LNCaP clone FGC (cell line): ENCODE measurements at places on chromosomes 2 and 18.

DNA sequence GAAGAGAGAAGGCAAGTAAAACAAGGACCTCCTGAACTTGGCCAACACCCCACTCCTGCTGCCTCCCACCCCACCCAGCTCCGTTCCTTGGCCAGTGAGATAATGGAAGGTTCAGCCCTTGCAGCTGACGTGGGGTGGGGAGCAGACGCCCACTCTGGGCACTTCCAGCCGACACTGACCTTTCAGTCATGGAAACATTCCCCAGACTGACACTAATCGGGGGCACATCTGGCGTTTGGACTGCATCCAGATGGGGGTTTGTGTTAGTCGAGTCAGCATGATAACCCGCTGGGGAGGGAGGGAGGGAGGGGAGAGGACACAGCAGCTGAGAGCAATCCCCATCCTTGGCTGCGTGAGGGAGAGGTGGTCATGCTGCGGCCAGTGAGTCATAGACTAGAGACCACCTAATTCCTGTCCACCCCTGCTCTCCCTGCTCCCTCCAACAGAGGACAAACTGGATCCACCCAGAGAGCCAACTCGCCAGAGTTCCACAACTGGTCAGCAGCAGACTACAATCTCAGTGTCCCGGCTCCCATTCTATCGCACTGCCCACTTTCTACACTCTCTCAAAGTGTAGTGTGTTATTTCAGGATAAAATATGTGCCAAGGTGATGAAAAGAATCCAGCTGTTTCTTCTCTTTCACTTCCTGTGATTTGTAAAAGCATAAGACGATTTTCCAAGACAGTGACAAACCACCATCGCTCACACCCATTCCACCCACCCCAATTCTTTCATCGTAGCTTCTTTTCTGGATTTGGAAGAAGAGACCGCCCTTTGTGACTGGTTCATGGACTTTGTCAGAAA lies 115.4 kb upstream of the PKDCC start:
- DNase-seq, result no peak

DNA sequence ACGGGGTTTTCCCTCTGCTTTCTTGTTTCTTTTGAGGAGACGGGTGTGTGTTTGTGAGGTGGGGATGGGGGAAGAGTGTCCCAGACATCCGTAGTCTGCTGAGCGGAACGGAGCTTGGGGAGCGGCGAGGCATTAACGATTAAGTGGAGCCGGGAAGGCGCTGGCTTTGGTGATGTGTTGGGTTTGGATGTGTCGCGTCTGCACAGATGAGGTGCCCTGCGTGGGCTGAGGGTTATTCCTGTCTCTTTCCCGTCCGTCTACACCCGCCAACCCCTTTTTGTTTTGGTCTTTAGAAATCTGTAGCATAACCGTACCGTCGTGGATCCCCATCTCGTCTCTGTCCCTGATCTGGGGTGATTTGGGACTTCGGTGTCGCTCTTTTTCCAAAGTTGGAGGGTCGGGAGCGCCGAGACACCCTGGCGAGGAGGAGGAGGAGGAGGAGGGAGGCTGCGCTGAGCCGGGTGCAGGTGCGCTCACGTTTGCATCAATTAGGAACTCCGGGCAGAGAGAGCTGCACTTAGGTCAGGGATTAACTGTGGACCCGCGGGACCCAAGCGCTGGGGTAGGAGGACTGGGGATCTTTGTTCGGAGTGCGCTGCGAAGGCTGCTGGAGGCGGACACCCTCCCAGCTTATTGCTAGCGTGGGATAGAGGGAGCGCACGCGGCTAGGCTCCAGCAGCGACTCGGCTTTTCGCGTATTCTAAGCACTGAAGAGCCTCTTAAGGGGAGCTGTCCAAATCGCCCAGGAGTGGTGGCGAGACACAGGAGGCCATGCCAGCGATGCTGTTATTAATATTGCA lies 720.3 kb downstream of the DPP10 start:
- no peak for DNase-seq

- DNase-seq, result no peak
Measured at GRCh38 chr2:138596403-138596802, 94.8 kb downstream of the SPOPL start.

- no peak for DNase-seq
Measured at GRCh38 chr2:41937464-41937906, 110.3 kb upstream of the PKDCC start.

GRCh38 chr2:31893094-31893493 lies 117.7 kb downstream of the MEMO1 start:
- no peak for DNase-seq

DNA sequence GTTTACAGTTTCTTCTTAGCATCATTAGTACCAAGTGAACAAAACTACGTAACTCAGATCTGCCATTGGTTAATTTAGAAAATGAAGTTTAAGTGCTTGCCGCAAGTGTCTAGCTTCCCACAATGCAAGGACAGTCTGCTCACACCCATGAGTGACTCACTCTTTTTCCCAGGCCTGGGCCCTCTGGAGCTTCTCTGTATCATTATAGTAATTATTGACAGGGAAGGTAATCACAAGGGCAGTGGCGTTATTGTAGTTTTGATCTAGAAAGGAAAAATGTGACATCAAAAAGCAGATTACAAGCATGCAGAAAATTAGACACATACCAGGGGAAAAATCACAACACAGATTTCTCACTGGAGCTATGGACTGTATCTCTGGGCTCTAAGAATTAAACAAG lies 38.5 kb downstream of the NPC1 start:
- DNase-seq, result no peak

DNA sequence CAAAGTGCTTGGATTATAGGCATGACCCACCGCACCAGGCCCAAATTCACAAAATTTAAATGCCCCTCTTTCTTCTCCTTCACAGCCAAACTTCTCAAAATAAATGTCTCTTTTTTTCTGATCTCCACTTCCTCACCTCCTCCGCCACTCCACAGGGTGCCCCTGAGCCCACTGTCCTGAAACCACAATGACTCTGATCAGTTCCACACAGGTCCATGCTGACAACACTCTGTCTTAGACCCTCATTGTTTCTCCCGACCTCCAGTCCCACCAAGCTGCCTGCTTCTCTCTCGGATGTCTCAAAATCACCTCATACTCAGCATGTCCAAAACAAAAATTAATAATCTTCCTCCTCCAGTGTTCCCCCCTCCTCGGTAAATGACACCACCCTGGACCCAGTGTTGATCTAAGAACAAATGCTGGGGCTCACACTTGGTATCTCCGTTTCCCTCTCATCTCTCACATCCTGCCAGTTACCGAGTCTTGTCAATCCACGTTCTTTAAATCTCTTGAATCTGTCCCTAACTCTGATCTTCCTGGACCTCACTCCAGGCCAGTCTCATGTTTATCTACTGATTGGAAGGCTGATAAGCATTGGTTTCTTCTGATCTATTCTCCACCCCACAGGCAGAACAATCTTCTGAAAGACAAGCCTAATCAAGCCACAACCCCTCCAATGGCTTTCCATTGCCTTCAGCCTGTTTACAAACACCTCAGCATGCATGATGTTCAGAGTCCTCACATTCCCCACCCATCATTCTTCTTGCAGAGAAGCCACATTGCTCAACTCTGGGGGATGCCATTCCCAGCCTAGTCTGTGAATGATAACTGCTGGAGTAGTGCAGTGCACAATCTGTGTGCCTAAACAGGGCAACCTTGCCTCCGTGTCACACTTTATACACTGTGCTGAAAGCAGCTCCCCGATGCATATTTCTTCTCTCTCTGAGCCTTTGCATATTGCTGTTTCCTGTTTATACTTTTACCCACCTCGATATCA lies 12.4 kb upstream of the ANKRD44 start:
- no peak for DNase-seq

GRCh38 chr18:51391731-51392130 lies 194.2 kb upstream of the MEX3C start:
- DNase-seq, result no peak

DNA sequence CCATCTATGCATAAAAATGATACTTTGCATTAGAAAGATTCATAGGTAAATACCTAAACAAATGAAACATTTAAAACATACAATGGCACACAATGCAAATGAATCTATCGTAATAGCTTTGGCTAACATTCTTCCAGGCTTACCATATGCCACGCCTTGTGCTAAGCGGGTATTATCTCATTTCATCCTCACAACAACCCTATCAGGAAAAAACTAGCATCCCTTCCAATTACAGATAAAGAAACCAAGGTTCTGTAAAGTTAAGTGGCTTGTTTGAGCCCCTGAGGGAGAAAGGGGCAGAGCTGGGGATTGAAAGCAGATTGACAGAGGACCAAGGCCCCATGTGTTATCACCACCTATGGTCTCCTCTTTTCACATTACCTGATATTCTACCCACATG lies 145.4 kb upstream of the ETAA1 start:
- DNase-seq, result no peak

- DNase-seq, result no peak
Measured at GRCh38 chr2:160920791-160921303, 239.4 kb upstream of the TANK start.

DNA sequence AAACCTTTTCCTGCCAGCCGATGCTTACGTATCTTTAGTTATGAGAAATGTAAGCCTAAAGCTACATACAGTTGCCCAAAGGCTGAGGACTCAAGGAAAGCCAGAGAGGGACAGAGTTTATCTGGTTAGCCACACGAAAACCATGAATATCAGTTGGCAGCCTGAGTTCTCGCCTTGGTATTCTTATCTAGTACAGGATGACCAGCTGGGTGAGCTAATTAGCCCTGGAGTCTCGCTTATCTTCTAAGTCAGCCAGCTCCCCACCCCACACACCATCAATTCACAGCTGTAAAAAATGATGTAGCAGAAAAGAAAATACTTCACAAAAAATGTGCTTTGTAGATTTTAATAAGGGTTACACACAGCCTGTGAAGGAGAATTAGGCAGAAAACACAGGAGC lies 617.5 kb upstream of the SOX11 start:
- no peak for DNase-seq

DNA sequence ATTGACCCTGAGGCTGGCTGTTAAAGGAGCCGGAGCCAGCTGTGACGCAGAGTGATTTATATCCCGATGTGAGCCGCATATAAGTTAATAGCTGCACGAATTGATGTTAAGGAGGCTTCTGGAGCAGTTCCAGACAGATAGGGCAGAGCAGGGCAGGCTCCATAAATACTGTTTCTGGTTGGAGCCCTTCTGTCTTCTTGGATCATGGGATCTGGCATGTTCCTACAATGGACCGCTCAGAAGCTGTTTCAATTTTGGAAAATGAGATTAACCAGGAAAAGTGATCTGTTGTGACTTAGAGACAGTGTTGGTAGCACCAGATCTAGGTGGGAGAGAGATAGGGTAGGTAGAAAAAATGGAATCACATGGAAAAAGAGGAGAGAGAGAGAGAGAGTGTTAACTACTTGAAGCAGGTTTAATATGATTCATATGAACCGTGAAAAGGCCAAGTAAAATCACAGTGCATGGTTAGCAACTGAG lies 4.8 kb upstream of the IGFBP5 start:
- no peak for DNase-seq

- no peak for DNase-seq
Measured at GRCh38 chr2:60214626-60214875, 338.9 kb downstream of the BCL11A start.

GRCh38 chr2:186382932-186383331 lies 103.1 kb upstream of the ZC3H15 start:
- DNase-seq, result no peak

DNA sequence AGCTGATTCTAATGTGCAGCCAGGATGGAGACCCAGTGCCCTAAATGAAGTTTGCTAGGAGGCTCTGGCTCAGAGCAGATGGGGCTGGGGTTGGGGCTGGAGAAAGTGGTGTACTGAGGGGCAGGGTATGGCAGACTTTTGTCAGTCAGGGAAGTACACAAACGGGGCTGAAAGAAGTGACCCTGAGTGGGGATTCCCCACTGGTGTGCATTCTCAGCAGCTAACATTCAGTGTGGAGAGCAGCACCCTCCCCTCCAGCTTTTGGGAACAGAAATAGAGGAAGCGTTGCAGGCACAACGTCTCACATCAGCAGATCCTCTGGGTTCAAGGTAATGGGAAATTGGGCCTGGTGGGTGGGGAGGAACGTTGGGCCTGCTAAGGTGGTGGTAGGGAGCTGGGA lies 89.1 kb upstream of the GCFC2 start:
- no peak for DNase-seq

- DNase-seq, result no peak
Measured at GRCh38 chr2:183614799-183615435, 490.7 kb downstream of the NUP35 start.

- DNase-seq, result no peak
Measured at GRCh38 chr2:180618570-180618969, 361.8 kb upstream of the UBE2E3 start.

DNA sequence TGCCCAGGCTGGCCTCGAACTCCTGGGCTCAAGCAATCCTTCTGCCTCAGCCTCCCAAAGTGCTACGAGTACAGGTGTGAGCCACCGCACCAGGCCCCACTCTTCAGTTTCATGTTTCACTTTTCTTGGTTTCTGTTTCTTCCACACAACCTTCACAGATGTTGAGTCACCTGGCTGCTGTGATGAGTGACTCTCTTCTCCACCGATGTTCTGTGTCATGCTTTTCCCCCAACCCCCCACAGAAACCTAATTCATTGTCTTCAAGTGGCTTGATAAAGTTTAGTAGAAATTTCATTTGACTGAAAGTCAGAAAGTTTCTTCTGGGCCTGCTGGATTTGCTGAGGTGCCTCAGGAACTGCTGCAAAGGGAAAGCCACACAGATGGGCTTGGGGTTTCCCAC lies 78.5 kb downstream of the SPHKAP start:
- DNase-seq, result no peak

GRCh38 chr2:190213441-190214335 lies 105.9 kb downstream of the HIBCH start:
- no peak for DNase-seq

DNA sequence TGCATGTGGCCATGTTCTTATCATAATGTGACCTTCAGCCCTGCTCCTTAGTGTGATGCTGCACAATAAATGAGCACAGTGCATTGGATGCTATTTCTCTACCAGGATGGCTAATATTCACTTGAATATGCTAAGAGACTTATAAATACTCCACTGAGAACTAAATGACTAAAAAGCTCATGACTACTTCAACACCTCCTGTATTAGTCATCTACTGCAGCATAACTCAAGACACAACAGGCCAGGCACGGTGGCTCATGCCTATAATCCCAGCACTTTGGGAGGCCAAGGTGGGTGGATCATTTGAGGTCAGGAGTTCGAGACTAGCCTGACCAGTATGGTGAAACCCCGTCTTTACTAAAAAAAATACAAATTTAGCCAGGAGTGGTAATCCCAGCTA lies 213.4 kb downstream of the RND3 start:
- no peak for DNase-seq

GRCh38 chr2:197071213-197071612 lies 144.7 kb upstream of the PGAP1 start:
- DNase-seq, result no peak

DNA sequence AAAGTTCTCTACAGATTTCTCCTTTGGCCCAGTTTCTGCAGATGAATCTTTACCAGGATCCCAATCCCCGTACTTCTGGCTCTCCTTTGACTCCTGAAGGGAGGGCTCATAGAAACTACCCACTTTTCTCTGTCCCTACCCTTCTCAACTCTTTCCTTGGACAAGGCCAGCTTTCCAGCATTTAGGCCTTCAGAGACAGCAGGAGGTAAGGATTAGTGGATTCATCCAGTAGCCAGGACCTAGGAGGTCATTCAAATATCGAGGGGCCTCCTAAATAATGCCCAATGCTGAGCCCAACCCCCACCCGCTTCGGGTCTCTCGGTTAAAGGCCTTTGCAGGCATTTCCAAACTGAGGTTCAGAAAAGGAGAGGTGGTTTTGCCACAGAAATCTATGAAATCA lies 4.8 kb upstream of the ZNF532 start:
- DNase-seq, result no peak
